ENCODE measurements at places on chromosomes 3 and 15.

DNA sequence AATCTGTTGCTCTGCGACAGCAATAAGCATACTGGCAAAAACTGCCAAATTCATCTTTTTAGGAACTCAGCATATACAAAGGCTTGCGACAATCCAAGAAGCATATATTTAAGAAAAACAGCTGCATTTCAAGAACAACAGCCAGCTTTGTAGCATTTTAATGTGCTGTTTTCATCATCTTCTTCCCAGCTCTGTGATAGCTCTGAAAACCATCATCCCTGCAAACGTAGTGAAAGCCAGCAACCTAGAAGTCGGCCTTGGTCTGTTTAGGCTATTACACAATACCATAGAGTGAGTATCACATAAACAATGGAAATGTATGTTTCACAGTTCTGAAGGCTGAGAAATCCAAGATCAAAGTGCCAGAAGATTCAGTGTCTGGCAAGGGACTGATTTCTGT lies 187.5 kb downstream of the NAALADL2 start:
- no peak for DNase-seq

- no peak for DNase-seq
These were observed 2.9 kb downstream of the SEMA3F start for GRCh38 chr3:50157827-50158529.

- no peak for DNase-seq
These were observed 54.5 kb upstream of the ABHD10 start for GRCh38 chr3:111924283-111924682.

DNA sequence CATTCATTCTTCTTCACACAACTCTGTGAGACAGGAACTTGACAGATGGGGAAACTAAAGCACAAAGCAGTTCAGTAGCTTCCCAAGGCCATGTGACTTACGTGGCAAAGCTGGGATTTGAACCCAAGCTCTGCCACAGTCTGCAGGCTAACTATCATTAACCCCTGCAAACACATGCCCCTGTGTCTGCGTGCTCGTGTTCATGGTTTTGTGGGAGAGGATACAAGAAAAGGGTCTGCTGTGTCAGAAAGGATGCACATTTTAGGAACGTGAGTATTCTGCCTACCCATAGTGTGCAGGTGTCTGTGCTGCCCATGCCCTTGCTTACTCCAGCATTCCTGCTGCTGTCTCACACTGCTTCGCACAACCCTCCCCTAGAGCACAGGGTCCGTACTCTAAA lies 137.0 kb downstream of the CHDH start:
- DNase-seq, result no peak

DNA sequence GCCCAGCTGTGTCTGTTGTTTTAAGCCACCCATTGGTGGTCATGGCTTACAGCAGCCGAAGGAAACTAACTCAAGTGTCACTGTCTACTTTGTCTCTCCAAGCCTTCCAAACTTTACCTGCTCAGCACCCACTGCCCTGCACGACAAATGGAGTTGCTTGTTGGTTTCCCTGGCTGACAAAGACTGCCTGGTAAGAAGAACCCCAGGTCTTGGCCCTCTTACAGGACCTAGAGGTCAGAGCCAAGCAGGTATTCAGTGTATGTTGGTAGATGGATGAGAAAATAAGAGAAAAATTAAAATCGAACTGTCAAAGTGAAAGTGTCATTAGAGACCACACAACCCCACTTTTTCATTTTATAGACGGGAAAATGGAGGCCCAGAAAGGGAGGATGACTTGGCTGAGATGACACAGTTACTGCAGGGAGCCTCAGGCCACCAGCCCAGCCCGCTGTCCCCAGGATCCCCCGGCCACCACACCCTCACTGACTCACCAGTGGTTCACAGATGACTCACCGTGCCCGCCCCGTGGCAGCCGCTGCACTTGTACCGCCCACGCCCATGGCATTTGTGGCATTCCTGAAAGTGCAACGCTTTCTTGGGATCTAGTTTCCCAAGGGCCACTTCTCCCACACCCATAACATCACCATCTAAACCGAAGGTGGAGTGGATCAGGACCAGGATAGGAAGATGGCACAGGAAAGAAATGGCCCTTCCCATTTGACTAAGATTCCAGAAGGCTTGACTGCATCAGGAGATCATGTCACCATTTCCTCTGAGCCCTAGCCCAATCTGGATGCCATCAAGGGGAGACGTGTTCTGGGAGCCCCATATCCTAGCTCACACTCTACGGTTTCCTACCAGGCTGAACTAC lies 15.2 kb downstream of the SSUH2 start:
- no peak for DNase-seq

DNA sequence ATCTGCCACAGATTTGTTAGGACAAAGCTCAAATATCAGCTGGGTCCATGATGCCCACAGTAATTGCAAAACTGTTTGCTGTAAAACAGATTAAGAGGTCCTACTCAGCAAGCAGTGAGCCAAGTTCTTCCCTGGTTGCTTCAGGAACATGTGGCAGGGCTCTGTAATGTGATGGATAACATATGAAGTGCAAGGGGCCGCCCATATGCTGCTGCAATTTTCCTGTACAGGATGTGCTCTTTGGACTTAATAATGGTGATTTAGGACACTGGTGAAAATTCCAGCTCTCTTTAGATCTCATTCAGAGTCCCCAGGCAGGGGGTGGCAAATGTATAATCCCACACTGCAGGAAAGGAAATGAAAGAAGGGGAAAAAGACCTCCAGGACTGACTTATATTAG lies 289.4 kb downstream of the LSAMP start:
- no peak for DNase-seq

GRCh38 chr3:71195492-71195891 lies 388.0 kb downstream of the FOXP1 start:
- DNase-seq, result no peak

- no peak for DNase-seq
These were observed 85.7 kb downstream of the VGLL4 start for GRCh38 chr3:11558002-11558401.

GRCh38 chr15:23081271-23081670 lies 41.9 kb upstream of the TUBGCP5 start:
- no peak for DNase-seq

DNA sequence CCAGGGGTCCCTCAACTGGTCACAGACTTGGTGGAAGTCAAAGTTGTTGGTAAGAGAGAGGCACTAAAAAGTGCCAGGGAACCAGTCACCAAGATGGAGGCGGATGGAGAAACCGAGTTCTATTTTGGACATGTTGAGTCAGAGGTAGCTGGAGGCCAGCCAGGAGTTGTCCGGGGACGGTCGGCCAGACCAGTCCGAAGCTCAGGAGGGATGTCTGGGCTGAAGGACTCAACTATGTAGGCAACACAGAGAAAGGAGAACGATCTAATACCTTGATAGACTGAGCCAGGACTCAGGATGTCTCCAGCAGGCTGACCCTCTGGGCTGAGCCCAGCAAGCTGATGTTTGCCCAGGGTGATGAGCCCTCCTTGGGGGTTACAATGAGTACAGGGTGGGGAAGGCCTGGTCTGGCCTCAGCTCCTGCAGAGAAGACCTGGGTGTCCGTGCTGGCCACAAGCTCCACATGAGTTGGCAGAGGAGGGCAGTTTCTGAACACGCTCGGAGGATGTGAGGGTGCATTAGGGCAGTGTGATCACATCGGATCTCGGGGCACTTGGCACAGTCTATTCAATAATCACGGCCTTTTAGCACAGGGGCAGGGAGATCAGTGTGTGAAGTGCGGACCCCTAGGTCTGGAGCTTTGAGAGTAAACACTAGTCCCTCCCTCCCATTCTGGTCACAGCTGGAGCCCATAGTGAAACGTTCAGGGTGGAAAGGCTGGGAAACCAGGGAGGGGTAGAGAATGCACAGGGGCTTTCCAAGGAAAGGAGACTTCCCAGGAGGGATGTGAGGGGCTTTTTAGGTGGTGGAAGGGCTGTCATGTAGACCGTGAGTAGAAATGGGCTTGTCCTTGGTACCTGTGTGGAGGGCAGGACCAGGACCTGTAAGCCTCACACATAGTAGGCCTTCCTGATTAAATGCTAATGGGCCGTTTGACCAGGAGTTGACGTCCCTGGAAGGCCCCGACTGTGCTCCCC lies 111.9 kb downstream of the ETFA start:
- no peak for DNase-seq

DNA sequence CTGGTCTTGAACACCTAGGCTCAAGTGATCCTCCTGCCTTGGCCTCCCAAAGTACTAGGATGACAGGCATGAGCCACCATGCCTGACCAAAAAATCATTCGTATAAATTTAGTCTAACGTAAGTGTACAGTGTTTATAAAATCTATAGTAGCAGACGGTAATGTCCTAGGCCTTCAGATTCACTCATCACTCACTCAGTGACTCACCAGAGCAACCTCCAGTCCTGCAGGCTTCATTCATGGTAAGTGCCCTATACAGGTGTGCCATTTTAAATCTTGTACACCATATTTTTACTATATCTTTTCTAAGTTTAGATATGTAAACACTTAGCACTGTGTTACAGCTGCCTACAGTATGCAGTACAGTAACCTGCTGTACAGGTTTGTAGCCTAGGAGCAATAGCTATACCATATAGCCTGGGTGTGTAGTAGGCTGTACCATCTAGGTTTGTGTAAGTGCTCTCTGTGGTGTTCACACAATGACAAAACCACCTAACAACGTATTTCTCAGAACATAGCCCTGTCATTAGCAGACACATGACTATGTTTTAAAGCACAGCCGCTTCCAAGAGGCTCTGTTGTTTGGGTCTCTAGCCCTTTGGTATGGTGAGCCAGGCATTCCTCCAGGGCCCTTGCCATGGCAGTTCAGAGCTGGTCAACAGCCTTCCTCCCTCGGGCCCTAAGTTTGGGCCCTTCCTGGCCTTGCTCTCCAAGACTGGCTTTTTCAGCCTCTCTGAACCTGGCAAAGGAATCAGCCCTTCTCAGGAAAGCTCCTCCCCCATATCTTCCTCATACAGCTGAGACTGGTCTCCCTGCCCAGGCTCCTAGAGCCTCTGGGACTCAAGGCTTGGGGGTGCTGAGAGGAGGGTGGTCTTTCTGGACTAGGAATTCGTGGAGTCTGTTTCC lies 1.9 kb upstream of the CCDC9B start:
- no peak for DNase-seq

- no peak for DNase-seq
These were observed 274.5 kb upstream of the AZI2 start for GRCh38 chr3:28623106-28623505.

DNA sequence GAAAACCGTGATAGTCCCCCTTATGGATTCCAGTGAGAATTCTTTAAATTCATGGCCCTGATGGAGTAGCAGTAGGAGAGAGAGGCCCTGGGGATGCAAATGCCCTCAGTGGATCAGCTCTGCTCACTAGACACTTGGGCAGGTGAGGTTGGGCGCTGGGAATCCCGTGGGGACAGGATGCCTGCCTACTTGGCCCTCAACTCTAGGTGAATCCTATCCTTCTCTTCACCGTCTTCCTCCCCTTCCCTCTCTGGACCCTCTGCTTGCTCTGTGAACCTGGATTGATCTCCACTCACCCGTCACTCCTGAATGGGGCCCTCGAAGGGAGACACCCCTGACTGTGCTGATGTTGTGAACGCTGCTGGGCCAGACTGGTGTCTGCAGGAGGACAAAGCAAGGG lies 77.4 kb downstream of the SEC22A start:
- no peak for DNase-seq

DNA sequence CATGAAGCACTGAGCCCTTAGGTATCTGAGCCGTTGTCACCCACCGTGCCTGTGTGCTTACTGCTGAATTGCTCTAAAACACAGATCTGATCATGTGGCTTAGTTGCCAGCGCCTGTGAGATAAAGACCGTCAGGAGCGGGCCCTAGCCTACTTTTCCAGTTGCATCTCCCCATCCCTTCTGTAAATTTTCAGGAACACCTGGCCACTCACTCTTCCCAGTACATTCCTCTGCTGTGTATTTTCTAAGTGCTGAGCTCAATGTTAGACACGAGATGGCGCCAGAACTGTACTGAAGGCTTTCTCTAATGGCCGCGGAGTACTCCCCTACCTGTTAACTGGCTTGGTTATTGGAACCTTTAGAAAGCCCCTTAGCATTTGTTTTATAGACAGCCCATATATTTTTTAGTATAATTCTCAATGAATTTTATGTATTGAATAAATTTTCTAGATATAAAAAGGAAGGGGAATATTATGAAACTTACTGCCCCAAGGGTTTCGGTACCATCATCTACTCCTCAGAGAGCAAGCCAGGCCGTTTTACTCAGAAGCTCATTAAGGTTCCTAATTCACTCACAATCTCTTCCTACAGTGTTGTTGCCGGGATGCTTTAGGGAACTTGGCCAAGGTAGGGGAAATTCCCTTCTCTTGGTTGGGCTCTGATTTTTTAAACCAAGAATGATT lies 16.7 kb upstream of the WNT7A start:
- peak; percentile 4 for DNase-seq

DNA sequence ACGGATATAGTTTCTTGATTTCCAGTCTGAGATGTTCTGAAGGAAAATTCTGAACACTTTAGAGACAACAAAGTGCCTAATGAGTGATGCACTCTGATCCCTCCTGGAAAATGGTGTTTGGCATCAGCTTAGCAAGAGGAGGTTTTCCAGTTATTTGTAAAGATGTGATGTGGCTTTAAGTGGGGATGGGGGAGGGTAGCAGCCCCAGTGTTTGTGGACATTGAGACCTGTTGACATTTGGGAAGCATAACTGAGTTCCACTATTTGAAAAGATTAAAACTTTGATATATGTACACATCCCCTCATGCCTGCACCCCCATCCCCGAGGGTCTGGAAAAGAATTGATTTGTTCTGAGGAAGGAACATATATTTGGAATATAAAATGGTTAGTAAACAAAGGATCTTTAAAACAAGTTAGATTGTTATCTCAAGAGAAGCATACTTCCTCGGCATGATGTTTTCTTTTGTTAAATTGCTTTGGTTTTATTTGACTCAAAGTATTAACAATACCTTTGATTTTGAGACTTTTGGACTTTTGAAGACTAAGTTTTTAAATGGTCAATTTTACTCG lies 6.5 kb downstream of the IGF1R start:
- no peak for DNase-seq

- no peak for DNase-seq
These were observed 22.2 kb downstream of the UACA start for GRCh38 chr15:70741107-70741531.

DNA sequence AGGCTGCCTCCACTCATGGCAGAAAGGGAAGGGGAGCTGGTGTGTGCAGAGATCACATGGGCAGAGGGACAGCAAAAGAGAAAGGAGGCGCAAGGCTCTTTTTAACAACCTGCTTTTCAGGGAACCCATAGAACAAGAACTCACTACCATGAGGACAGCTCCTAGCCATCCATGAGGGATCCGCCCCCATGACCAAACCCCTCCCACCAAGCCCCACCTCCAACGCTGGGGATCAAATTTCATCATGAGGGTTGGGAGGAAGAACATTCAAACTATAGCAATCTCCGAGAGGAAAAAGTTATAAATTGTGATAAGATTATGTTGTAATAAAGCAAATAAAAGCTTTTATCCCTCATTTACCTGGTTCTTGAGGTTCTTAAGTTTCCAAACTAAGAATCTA lies 84.7 kb upstream of the LMCD1 start:
- no peak for DNase-seq

DNA sequence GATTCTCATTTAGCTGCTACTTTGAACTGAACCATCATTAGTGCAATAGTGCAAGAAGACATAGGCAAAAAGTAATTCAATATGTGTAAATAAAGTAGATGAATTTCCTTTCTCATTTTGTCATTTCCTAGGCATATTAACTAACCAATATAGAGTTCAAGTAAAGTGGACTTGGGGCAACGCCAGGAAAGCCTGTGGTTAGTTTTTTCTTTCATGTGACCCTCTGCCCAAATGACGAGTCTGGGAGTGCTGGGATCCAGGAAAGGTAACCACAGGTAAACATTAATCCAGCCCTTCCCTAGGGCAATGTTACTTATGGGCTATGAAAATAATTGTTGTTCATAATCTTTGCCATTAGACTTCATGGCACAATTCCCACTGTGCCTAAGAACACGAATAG lies 181.0 kb downstream of the VPS13C start:
- DNase-seq, result no peak

- DNase-seq, result peak; percentile 37
These were observed 161.8 kb upstream of the TBL1XR1 start for GRCh38 chr3:177358977-177359592.

Data from activated naive CD4-positive, alpha-beta T cell (primary cell).